ENCODE measurements at places on chromosomes 16 and 17. TPM values are rescaled to one million over a fixed set of nuclear protein-coding genes. Genes with fewer than 3 reads are reported as not detected.
A peak's percentile ranks its signal among the peaks of the same experiment; 100 is the strongest.

DNA sequence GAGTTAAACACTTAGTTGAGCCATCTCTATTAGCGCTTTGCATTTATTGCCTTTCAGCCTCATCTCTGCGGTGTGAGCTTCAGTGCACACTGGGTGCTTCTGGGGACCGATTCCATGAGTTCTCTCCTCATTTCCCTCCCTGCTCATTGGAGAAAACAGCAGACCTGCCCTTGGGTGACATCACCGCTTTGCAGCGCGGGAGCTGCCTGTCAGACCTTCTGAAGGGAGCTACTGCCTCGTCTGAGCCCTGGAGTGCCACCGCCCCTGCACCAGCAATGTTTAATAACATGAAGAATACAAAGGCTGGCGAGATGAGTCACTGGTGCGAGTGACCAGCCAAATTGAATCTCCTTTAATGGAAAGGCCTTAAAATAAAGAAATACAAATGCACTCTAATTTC is 30.2 kb upstream of the CPPED1 start:
- H3K27ac ChIP-seq = no peak overlapping the region
- H3K4me3 ChIP-seq = no peak overlapping the region
- no peak for DNase-seq
- peaks cover 14% of the 10 kb centered on the region for H3K4me1 ChIP-seq
- H3K27me3 ChIP-seq = peaks cover 19% of the 10 kb centered on the region
- H3K36me3 ChIP-seq = no peaks in the 10 kb centered on the region

GRCh38 chr16:22784690-22785214 is 29.2 kb upstream of the HS3ST2 start:
- no peak overlapping the region for H3K4me3 ChIP-seq
- H3K4me1 ChIP-seq = peaks cover 6% of the 10 kb centered on the region
- no peak for DNase-seq
- H3K36me3 ChIP-seq = no peaks in the 10 kb centered on the region
- H3K27me3 ChIP-seq = peaks cover 17% of the 10 kb centered on the region

- H3K36me3 ChIP-seq = no peaks in the 10 kb centered on the region
- peaks cover 44% of the 10 kb centered on the region for H3K4me1 ChIP-seq
- DNase-seq = peak; percentile 56
- H3K27ac ChIP-seq = peak within 1 kb of the TSS; percentile 92
- H3K4me3 ChIP-seq = peak within 1 kb of the TSS; percentile 58
These were observed at the start of gene KRTAP16-1 for GRCh38 chr17:41308918-41309359. TSS of gene KRTAP16-1 (minus strand) at chr17:41309309. CDS start at chr17:41309253, 56 bp downstream.

- H3K4me1 ChIP-seq = no peaks in the 10 kb centered on the region
- no peaks in the 10 kb centered on the region for H3K36me3 ChIP-seq
- H3K27ac ChIP-seq = no peak overlapping the region
- H3K4me3 ChIP-seq = no peak overlapping the region
- no peak for DNase-seq
These were observed 17.8 kb upstream of the RPL38 start for GRCh38 chr17:74185571-74186185.

The RBBP6 gene
- 68.6 TPM for total RNA-seq

DNA sequence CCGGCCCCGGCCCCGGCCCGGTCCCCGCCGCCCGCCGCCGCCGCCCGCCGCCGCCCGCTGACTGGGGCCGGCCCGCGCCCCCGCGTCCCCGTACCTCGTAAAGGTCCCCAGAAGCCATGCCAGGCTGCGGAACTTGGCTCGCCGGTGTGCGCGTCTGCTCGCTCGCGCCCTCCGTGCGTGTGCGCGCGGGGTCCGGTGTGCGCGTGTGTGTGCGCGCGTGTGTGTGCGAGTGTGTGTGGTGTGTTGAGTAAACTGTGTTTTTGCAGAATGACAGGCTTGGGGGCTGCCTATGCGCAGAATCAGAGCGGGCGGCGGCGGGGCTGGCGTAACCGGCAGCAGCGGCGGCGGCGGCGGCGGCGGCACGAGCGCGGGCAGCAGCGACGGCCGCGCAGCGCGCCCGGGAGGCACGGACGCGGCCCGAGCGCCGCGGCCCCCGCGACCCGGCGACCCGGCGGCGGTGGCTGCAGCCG is 307 bp downstream of the CDYL2 start:
- H3K27me3 ChIP-seq = no peaks in the 10 kb centered on the region
- H3K4me1 ChIP-seq = peaks cover 63% of the 10 kb centered on the region
- peak; percentile 62 for DNase-seq
- H3K36me3 ChIP-seq = peaks cover 36% of the 10 kb centered on the region
- H3K27ac ChIP-seq = peak overlapping the region; percentile 95
- peak overlapping the region; percentile 95 for H3K4me3 ChIP-seq

DNA sequence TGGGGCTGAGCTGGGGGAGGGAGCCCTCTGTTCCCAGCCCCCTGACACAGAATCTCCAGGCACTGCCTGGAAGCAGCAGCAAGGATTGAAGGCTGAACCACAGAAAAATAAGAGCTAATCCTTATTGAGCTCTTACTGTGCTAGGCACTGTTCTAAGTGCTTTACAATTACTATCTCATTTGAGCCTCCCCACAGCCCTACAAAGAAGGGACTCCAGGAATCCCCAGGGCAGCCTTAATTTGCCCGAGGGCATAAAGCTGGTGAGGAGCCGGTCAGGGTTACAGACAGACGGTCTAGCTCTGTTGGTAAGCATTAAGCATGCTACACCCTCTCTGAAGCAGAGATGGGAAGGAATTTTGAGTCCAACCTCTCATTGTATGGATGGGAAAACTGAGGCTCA is 7.0 kb downstream of the SAMD14 start:
- no peak overlapping the region for H3K27ac ChIP-seq
- H3K4me3 ChIP-seq = no peak overlapping the region
- peaks cover 5% of the 10 kb centered on the region for H3K4me1 ChIP-seq
- no peak for DNase-seq
- H3K36me3 ChIP-seq = no peaks in the 10 kb centered on the region
- H3K27me3 ChIP-seq = peaks cover 51% of the 10 kb centered on the region

The ACLY gene
- 183 TPM for total RNA-seq

The ATP6V0C gene
- 125 TPM for total RNA-seq

DNA sequence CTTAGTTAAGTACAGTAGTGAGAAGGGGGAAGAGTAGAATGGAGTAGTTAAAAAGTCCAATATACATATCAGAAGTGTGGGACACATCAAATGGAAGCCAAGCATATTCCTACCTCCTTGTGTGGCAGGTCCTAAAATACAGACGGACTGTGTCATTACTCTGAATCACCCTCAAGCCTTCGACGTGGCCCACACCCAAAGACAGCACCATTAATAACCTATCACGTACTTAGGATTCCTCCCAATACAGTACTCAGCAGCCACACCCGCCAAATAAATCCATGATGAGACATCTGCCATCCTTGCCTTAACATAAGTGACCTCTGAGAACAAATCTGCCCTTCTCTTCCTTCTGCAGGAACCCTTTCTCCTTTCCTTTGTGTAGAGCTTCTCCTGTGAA is 38.9 kb downstream of the UBE2G1 start:
- H3K36me3 ChIP-seq = peaks cover 41% of the 10 kb centered on the region
- H3K4me1 ChIP-seq = peaks cover 10% of the 10 kb centered on the region
- no peaks in the 10 kb centered on the region for H3K27me3 ChIP-seq
- H3K4me3 ChIP-seq = no peak overlapping the region
- DNase-seq = no peak

The RNF167 gene
- total RNA-seq = 261 TPM

DNA sequence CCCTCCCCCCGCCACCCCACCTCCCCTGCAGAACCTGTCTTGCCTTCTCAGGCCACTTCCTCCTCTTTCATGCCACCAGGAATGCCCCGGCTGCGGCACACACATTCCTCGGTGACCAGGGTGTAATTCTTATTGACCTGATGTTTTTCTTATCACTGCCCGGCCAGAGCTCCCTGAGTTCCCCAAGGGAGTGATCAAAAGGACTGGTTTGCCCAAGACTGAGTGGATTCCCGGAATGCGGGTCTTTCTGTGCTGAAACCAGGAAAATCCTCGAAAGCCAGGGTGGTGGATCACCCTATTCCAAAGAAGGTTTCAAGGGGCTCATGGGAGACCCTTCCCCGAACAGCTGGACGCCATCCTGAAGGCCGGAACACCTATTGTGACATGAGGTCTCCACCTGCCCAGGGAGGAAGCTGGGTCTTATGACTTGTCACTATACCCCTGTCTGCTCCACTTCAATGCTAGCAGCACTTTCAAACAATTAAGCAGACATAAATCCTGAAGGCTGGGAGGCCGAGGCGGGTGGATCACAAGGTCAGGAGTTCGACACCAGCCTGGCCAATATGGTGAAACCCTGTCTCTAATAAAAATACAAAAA is 53.0 kb upstream of the RPL38 start:
- H3K36me3 ChIP-seq = no peaks in the 10 kb centered on the region
- DNase-seq = no peak
- no peak overlapping the region for H3K4me3 ChIP-seq
- H3K27me3 ChIP-seq = peaks cover 13% of the 10 kb centered on the region
- H3K4me1 ChIP-seq = no peaks in the 10 kb centered on the region

DNA sequence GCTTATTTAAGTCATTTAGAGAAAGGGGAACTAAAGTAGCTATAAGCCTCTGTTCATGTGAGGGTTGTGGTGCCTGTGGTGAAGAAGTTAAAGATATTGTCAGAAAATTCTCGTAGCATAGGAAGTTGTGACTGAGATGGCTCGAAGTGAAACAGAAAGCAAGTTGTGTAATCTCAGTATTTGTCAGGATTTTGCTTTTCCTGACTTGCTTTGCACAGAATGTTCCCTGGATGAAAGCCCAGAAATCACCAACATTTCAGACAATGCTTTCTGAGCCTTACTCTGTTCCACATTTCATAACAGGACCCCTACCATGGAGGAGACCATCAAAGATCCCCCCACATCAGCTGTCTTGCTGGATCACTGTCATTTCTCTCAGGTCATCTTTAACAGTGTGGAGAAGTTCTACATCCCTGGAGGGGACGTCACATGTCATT is 10.6 kb downstream of the CALCOCO2 start:
- no peaks in the 10 kb centered on the region for H3K27me3 ChIP-seq
- H3K4me3 ChIP-seq = peak overlapping the region; percentile 56
- peak; percentile 61 for DNase-seq
- H3K36me3 ChIP-seq = peaks cover 47% of the 10 kb centered on the region
- H3K4me1 ChIP-seq = peaks cover 61% of the 10 kb centered on the region

GRCh38 chr16:22726868-22727267 is 87.1 kb upstream of the HS3ST2 start:
- no peak overlapping the region for H3K27ac ChIP-seq
- DNase-seq = no peak
- H3K36me3 ChIP-seq = no peaks in the 10 kb centered on the region
- H3K4me3 ChIP-seq = no peak overlapping the region
- peaks cover 9% of the 10 kb centered on the region for H3K27me3 ChIP-seq

DNA sequence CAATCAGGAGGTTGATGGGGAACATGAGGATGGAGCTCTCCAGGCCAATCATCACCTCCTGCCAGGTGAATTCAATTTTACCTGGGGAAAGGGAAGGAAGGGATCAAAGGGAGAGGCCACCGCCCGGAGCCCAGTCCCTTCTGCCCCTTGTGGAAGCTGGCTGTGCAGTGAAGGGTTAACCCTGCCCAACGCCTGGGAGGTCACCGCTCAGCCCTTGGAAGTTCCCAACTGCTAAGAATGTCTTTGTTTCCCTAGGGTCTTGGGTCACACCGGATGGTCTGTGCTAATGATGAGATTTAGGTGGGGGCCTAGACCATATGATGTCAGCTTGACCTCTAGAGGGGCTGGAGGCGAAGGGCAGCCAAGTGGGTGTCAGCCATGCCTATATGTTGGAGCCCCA is 52.1 kb upstream of the GCSH start:
- H3K36me3 ChIP-seq = no peaks in the 10 kb centered on the region
- DNase-seq = no peak

GRCh38 chr16:64151990-64152767 is 969.7 kb downstream of the CDH11 start:
- no peak overlapping the region for H3K4me3 ChIP-seq
- H3K27me3 ChIP-seq = no peaks in the 10 kb centered on the region

The ABCA9 gene
- 0.05 TPM for total RNA-seq

DNA sequence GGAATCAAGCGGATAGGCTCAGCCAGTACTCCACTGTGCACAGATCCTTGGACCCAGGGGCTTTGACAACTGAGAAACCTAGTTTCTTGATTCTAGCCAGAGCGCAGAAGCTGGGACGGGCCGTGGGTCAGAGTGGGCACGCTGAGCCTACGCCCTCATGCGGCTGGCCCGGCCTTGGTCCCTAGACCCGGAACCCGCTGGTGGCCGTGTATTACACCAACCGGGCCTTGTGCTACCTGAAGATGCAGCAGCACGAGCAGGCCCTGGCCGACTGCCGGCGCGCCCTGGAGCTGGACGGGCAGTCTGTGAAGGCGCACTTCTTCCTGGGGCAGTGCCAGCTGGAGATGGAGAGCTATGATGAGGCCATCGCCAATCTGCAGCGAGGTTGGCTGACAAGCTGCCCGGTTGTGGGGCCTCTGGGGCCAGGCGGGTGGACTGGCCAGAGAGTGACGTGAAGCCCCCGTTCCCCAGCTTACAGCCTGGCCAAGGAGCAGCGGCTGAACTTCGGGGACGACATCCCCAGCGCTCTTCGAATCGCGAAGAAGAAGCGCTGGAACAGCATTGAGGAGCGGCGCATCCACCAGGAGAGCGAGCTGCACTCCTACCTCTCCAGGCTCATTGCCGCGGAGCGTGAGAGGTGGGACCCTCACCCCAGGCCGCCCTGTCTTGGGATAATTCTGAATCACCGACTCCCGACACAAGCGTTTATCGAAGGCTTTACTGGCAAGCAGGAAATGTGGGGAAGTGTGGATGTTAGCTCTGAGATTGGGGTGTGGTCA is 946 bp downstream of the STUB1 start:
- H3K4me1 ChIP-seq = peaks cover 51% of the 10 kb centered on the region
- peak overlapping the region; percentile 62 for H3K27ac ChIP-seq

DNA sequence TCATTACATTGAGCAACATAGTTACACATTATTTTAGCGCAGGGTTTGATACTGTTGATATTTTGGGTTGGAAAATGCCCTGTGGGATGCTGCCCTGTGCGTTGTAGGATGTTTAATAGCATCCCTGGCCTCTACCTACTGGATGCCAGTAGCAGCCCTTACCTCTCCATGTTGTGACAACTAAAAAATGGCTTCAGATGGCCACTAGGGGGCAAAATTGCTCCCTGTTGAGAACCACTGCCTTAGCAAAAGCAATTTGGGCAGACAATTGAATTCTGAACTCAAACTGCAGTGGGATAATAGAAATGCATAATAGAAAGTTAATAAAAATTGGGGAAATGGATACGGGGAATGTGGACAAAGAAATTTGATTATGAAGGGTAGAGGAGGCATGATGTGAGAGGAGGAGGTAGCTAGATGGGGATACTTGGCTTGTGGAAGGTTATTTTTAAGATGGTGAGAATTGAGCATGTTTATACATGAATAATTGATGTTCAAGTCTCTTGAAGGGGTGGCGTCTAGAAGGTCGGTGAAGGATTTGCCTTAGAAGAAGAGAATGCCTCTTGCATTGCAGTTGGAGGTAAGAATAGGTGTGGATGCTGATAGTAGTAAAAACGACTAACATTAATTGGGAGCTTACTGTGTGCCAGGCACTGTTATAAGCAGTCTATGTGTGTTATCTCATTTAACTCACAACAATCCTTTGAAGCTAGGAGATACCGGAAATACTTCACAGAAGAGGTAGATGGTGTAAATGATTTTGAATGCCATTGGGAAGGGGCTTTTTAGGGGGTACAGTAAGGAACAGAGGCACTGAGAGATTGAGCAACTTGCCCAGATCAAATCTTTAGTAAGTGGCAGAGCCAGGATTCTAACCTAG is 19.0 kb downstream of the HEATR9 start:
- peak overlapping the region; percentile 44 for H3K27ac ChIP-seq
- H3K36me3 ChIP-seq = peaks cover 58% of the 10 kb centered on the region
- no peak overlapping the region for H3K4me3 ChIP-seq
- peak; percentile 68 for DNase-seq
- no peaks in the 10 kb centered on the region for H3K27me3 ChIP-seq
- H3K4me1 ChIP-seq = peaks cover 20% of the 10 kb centered on the region

GRCh38 chr17:54982399-54982798 is 13.8 kb downstream of the STXBP4 start:
- H3K4me1 ChIP-seq = peaks cover 3% of the 10 kb centered on the region
- H3K36me3 ChIP-seq = peaks cover 11% of the 10 kb centered on the region
- no peak overlapping the region for H3K4me3 ChIP-seq
